ENCODE measurements at places on chromosomes 1 and 21.

- DNase-seq: no peak
Measured at GRCh38 chr1:53913352-53914033, 19.5 kb downstream of the DIO1 start.

- DNase-seq: no peak
Measured at GRCh38 chr1:37723390-37724078, 31.2 kb downstream of the CDCA8 start.

DNA sequence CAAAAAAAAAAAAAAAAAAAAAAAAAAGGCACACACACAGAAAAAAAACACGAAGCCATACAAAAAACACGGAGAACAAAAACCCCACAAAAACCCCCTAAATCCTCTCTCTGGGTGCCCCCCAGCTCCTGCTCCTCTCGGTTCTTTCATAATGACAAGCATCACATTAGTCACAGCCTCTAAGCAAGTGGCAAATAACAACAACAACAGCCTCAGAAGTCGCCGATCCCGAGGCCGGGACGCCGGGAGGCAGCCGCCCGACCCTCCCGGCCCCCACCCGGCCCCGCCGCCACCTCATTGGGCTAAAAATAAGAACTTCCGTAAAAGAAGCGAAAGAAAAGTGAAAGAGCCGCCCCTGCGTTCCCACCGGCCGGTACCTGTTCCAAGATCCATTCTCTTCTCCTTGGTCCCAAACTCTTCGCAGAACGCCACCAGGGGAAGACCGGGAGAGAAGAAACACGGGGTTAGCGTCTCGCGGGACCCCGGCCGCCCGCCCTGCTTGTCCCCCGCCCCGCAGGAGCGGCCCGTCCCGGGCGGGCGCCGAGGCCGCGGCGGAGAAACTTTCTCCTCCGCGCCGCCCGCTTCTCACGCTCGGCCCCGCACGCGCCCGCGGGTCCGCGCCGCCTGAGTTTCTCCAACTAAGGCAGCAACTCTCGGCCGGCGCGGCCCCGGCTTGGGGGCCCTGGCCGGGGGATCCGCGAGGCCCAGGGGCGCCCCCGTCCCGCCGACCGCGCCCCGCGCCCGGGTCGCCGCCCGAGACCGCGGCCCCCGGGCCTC lies 102.8 kb downstream of the CASZ1 start:
- DNase-seq: peak; percentile 56

DNA sequence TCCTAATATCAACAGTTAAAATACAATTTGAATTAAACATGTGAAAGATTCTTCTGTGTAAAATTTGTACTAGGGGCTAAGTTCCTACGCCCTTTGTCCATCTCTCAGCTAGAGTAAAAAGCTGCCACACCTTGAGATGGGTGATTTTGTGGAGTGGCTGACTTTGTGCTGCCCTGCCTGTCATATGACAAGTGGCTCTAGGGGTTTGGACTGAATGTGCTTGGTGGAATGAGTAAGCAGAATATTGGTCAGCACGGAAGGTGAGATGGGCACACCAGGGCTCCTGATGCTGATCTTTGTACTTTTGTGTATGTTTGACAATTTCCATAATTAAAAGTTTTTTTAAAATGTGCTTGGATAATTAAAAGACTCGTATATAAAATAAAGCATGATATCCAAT lies 133.6 kb upstream of the SLC45A1 start:
- DNase-seq: no peak

GRCh38 chr1:48543854-48544253 lies 71.8 kb upstream of the SPATA6 start:
- no peak for DNase-seq

GRCh38 chr1:99177465-99177864 lies 86.8 kb upstream of the PLPPR4 start:
- DNase-seq: no peak

- no peak for DNase-seq
Measured at GRCh38 chr1:58919959-58920321, 136.1 kb upstream of the JUN start.

DNA sequence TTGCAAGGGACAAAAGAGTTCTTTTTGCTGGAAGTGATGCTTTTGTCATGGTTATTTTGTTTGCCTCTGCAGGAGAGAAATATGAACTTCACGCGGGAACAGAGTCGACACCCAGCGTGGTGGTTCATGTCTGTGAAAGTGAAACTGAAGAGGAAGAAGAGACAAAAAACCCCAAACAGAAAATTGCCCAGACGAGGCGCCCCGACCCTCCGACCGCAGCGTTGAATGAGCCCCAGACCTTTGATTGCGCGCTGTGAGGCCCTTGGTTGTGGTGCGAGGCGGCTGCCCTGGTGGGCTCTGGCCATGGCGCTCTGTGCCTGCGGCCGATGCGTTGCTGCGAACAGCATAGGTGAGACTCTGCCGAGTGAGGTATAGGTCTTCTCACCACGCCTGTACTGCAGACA lies 20.9 kb upstream of the NCMAP start:
- no peak for DNase-seq

DNA sequence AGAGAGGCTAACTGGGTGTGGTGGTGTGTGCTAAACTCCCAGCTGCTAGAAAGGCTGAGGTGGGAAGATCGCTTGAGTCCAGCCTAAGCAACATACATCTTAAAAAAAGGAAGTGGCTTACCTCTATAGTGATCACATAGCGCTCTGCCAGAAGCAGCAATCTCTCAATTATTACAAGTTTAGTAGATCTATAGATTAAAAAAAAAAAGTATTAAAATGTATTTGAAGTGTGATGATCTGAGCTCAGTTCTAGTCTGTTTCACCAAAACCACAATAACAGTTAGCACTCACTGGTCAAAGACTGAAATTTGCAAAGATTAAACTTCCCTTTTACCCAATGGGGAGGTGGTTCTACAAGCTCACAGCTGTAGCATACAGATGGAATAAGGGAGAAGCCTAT lies 76.3 kb downstream of the USP24 start:
- DNase-seq: no peak

GRCh38 chr1:108540977-108541376 lies 18.9 kb upstream of the EEIG2 start:
- DNase-seq: no peak

DNA sequence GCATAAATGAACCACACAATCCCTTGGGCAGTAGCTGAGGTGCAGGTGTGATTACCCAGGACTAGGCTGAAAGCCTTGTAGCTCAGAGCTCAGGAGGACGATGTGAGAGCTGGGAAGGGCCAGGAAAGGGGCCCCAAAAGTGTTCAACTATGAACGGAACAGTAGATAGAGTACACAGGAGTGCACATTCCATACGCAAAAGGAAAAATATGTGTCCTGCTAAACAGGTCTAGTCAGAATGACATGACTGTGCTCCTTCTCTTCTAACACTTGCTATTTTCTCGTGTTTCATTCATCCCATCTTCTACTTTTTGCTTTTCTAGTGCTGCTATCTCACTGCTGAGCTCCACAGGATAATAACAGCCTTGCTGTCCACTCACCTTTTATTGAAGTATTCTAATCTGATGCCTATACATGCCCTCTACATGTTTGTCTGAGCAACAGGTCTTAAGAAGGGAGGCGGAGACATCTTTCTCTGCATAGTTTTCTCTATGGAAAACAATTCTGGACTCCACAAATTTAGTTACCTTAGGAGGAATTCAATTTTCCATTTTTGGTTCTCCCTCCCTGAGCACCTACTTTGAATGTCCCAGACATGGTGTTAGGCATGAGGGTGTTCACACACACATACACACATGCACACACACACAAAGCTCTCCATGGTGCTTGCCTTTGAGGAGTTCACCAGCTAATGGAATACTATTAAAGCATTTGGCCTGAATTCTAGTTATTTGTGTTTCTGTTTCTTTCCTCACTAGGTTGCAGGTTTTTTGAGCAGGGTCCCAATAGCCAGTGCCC lies 3.4 kb downstream of the S100A10 start:
- DNase-seq: no peak

DNA sequence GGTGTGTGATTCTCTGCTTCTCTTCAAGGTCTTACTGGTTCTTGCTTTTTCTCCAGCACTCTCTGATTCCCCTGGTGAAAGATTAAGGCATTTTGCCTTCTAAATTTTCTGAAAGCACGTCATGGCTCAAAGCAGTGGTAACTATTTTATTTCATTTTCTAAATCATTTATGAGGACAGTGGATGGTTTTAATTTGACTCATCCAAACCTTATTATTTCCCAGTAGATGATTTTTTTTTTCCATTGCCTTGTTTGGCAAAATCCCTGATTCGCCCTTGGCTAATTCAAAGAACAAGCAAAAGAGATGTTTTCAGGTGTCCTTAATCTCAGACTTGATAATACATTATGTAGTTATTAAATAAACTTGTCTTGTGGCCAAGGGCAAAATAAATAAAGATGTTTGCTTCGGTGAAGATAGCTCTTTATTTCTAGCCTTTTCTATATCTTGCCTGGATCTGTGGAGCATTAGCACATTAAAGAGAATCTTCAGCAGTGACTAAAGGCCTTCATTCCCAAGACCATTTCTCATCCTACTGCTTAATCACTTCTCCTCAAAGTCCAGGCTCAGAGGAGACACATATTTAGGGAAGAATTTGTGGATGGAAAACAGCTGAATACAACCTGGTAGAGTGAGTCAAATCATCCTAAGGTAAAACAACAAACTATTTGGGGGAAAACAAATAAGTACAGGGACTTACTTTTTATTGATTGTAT lies 359.8 kb downstream of the DUSP10 start:
- DNase-seq: no peak

GRCh38 chr1:206784471-206784903 lies 12.2 kb upstream of the IL10 start:
- DNase-seq: no peak

GRCh38 chr1:36323636-36324352 lies at the start of gene EVA1B:
EVA1B (minus strand) TSS chr1:36323645; CDS start chr1:36323037, 608 bp downstream.
- peak; percentile 36 for DNase-seq

- no peak for DNase-seq
Measured at GRCh38 chr1:10704368-10704882, 92.0 kb downstream of the CASZ1 start.

DNA sequence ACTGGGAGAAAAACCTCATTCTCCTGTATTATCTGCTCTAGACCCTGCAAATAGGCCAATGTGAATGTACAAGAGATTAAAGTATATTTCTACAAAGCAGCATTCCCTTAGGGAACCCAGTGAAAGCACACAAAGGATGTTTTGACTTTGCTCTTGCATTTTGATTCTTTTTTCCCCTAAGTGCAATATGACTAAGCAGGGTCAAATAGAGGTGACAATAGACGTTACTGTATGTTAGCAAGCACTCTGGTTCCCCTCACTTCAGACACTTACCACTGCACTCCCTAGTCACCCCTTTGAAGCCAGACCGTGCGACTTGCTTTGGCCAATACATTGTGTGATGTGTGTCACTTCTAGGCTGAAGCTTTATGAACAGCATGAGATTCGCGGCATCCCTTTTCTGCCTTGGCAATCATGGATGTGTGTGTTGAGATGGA lies 209.7 kb downstream of the RHOU start:
- no peak for DNase-seq

DNA sequence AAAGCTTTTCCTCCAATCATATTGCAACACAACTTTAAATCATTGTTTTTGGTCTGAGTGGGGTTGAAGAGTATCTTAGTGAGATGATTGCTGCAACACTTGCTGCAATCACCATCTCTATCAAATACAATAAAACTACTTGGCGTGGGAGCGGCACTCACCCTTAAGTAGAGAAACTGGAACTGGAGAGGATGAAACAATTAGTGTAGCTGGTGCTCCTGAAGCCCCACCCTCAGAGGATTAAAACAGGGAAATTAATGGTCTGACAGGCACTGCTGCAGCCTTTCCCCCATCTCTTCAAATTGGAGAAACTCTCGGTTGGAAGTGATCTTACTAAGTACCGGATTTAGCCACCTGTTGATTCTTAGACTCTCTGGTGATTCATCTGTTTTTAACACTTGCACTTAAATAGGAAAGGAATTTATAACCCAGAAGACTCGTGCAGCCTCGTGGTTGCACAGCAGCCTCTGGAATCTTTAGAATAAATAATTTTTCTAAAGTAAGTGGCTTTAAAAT lies 80.5 kb upstream of the KIF26B start:
- no peak for DNase-seq

DNA sequence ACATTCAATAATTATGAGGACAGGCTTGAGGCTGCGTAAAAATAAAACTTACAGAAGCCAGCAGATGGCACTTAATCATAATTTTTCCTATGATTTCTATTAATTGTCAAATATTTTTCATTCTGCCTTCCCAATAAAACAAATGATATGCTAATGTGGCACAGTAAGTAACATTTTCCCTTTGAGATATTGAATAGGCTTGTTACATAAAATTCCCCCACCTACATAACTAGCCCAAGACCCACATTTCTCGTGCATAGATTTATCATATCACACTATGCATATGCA lies 55.4 kb upstream of the PTGFRN start:
- no peak for DNase-seq

GRCh38 chr1:43883321-43883720 lies 50.3 kb upstream of the ARTN start:
- DNase-seq: peak; percentile 29

DNA sequence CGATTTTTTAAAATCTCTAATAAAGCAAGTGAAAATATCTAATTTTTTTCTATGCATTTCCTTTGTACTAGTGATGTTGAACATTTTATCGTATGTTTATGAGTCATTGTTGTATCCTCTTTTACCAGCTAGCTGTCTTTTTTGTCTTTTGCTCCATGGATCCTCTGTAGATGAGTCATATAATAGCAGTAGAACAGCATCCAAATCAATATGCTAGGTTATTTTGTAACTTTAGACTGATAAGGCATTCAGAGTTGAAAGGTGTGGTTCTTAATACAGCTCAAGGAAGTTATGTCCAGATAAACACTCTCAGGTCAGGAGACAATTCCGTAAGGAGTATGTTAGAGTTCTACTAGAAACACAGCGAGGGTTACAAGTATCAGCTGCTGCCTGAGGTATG lies 31.9 kb downstream of the MAP10 start:
- no peak for DNase-seq

DNA sequence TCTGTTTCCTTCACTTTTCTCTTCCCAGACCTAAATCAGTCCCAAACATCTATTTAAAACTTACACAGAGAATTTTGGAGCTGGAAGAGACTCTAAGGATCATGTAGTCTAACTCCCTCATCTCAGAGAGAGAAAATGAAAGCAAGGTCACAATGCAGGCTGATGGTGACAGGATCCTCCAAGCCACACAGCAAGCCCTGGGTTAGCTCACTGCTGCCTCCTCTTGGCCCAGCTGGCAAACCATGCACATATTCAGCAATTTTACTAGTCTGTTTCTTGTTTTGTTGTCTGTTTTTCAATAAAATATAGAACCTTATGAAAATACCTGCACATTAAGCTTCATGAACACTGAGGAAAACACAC lies 27.7 kb upstream of the LY9 start:
- DNase-seq: no peak

- no peak for DNase-seq
Measured at GRCh38 chr1:174074757-174075156, 52.6 kb upstream of the RC3H1 start.

GRCh38 chr1:204106825-204107224 lies 33.9 kb downstream of the SOX13 start:
- DNase-seq: no peak

DNA sequence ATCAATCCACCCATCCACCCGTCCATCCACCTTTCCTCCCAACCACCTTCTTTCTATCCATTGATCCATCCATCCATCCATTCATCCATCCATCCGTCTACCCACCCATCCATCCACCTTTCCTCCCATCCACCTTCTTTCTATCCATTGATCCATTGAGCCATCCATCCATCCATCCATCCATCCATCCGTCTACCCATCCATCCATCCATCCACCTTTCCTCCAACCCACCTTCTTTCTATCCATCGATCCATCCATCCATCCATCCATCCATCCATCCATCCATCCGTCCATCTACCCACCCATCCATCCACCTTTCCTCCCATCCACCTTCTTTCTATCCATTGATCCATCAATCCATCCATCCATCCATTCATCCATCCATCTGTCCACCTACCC lies 5.1 kb upstream of the EDN2 start:
- DNase-seq: no peak
